Glutamatergic neuron (in vitro differentiated cells): ENCODE measurements at places on chromosomes 5 and 9. TPM values are rescaled to one million over a fixed set of nuclear protein-coding genes. Genes with fewer than 3 reads are reported as not detected.

GRCh38 chr5:158461240-158461854, 602.4 kb upstream of the CLINT1 start:
- DNase-seq: no peak

DNA sequence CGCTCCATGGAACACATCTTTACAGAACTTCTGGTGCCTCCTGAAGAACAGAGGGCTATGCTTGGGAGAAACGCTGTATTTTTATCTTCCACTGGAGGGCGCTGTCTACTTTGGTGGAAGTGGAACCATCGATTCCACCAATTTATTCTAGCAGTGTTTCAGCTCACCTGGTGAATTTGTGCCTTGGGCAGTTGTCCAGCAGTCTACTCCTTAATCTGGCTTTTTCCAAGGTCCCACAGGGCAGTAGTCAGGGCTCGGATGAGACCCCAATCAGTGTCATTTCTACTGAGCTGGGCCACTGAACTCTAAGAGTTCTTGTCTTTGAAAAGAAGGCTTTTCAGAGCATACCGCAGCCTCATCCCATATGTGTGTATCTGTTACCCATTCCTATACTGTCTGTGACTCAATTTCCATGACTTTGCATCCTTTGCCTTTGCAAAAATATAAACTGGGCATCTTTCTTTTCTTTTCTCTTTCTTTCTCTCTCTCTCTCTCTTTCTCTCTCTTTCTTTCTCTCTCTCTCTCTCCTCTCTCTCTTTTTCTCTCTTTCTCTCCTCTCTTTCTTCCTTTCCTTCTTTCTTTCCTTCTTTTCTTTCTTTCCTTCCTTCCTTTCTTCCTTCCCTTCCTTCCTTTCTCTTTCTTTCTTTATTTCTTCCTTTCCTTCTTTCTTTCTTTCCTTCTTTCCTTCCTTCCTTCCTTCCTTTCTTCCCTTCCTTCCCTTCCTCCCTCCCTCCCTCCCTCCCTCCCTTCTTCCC, 138.4 kb upstream of the ZNF618 start:
- peak; percentile 62 for DNase-seq

GRCh38 chr5:76765249-76765648, 49.3 kb downstream of the F2R start:
- no peak for DNase-seq

DNA sequence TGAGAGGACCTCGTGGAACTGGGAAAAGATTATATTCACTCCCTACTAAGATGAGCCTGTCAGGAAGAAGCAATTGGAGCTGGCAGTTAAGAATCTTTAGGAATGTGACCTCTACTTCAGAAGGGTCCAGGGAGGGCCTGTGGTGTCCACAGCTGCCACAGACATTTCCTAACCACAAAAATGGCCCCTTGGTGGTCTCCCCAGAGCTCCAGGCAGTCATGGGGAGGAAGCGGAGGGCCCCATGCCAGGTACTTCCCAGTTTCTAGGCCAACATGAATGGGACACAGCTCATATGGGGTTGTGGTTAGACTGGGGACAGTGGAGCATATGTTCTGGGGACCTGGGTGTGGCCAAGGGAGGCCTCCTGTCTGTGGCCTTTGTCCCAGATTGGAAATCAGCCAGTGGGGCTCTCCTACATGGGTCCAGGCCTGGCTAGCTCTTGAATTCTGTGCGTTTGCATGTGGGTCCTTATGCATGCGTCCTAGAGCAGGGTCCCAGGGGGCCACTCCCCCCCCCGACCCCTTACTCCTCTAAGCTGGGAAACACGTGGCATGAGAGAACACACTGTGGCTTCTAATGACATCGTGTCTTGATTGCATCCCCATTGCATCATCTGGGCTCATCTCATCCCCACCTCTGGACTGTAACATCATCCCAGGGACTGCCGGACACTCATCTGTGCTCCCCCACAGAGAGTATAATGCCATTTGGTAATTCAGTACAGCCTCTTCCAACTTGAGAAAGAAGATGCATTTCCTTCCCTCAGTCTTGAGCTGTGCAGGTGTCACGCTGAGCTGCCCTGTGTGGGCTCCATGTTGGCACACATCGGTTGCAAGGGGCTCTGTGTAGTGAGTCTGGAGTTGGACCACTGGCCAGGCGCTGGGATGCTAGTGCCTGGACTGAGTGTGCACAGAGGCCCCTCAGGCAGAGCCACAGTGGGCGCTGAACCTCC, 31.3 kb downstream of the IRF1 start:
- peak; percentile 60 for DNase-seq

GRCh38 chr9:121336665-121337064, 33.4 kb downstream of the STOM start:
- no peak for DNase-seq

DNA sequence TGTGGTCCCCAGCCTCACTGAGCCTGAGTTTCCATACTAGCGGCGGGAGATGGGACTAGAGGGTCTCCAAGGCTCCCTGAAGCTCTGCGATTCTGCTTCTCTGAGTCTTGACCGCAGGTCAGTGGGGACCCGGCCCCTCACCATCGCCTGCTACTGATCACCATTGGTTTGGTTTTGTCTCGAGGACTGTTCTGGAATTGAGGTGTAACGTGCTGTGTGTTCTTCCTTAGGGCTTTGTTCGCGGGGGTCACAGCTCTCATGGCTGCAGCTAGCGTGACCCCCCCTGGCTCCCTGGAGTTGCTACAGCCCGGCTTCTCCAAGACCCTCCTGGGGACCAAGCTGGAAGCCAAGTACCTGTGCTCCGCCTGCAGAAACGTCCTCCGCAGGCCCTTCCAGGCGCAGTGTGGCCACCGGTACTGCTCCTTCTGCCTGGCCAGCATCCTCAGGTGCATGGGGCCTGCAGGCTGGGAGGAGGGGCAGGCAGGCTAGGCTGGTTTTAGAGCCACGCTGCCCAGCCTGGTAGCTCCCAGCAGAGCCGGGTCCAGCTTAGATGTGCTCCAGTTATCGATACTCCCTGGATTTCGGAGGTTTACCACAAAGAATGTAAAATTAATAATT, 12.3 kb downstream of the TRAF2 start:
- no peak for DNase-seq

DNA sequence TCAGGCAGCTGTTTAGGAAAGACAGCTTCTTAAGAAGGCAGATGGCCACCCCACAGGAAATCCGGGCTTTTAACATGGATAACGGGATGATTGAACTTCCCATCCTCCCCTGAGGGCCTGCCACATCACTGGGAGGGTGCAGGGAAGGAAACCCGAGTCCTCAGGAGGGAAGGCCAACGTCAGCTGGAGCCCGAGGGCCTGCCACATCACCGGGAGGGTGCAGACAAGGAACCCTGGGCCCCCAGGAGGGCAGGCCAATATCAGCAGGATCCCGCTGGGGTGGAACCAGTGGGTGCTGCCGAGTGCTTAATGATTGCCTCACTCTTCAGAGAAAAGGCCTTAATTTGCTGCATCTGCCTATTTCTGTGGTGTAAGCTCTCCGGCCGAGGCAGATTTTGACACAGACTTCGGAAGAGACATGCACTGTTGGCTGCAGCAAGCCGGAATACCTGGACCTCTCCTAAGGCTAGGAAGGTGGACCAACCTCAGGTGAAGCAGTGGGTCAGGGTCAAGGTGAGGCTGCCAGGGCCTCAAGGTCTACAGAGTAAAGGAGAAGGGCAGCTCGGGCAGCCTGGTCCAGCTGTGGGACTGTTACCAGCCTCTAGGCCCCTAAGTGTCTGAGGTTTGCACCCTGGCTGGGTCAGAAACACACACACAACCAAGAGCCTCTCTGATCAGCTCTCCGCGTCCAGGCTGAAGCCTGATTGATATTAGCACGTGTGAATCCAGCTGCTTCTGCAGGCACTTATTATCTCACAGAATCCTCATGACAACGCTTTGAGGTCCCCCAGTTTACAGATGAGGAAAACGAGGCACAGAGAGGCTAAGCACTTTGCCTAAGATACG, 14.8 kb upstream of the COL5A1 start:
- DNase-seq: no peak

DNA sequence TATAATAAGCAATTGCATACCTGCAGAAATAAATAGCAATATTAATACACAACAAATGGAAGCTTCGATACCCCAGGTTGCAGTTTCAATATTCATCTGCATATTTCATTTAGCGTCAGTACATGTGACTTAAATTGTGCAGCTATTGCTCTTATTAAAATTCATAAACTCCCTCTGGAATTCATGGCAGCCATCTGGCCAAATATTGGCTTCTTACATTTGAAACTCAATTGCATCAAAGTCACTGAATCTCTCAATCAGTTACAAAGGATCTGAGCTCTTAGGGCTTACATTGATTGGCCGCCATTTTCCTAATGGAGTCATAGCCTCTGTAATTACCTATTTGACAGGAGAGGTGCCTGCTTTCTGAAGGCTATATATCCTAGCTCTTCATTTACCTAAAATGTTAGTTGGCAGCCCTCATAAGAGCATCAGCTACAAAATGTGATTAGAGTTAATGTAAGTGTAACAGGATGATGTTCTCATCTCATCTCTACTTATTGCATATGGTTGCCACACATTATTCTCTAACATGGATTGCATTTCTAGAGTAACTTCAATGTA, 453.5 kb downstream of the CAAP1 start:
- DNase-seq: no peak

DNA sequence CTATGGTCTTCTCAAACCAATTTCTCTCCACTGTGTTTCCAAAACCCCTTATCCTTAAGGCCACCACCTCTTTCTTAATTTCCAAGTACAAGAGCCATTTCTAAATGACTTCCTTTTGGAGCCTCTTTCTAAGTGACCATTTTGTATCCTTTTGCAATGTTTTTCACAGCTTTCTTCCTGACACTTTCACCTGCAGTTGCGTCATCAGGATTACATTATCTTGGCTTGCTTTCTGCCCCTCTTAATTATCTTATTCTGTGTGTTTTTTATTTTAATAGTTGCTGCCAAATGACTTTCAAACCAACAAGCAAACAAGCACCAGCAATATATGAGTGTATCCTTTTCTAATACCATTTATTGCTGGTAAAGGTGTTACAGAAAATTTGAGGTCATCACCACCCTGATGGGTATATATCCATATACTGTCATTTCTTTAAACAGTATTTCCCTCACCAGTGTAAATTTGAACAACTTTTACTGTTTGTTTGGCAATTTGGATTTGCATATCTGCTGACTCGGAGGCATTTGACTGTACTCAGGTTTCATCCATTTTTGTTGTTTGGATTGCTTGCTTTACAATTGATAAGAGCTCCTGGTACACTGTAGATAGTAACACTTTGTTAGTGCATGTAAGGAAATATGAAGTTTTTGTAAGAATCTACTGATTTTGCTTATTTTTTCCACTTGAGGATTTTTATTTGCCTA, 5.4 kb upstream of the ANXA1 start:
- DNase-seq: no peak

The IL13 gene
- total RNA-seq: not detected

The SHISAL2B gene
- total RNA-seq: not detected

The ARSI gene
- not detected for total RNA-seq

The HK3 gene
- not detected for total RNA-seq

The IRX1 gene
- total RNA-seq: 69.3 TPM

The GCNT4 gene
- 5.2 TPM for total RNA-seq

The BRD9 gene
- 104 TPM for total RNA-seq
